NCI-H1436 treated with DMSO at 0.1 percent for 48 hours (cell line): ENCODE measurements at places on chromosomes 16 and 17.

DNA sequence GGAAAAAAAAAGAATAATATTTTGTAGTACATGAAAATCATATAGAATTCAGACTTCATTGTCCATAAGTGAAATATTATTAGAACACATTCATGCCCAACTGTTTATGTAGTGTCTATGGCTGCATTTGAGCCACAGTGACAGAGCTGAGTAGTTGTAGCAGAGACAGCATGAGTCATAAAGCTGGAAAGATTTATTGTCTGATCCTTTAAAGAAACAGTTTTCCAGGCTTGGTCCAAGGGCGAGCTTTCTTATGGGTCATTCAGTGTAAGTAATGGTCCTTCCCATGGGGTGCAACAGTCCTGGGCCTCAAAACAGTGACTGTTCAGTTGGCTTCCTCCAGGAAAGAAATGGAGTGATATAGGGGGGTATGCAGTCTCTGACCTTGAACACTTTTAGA, 260.2 kb downstream of the HS3ST4 start:
- DNase-seq: no peak

DNA sequence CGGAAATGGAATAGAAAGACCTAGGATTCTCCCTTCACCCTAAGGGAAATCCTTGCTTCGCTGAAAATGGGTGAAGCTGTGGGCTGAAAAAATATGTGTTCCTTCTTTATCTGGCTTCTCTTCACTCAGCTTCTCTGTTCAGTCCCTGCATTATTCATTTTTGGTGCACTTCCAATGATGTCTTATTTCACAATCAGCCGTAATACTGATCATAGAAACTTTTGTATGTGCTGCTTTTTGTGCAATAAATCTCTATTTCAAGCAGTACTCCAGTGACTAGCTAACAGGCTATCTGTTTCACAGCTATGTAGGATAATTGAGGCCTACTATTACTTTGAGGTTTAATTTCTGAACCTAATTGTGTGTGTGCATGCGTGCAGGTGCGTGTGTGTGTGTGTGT, 144.6 kb downstream of the FOXL1 start:
- no peak for DNase-seq

DNA sequence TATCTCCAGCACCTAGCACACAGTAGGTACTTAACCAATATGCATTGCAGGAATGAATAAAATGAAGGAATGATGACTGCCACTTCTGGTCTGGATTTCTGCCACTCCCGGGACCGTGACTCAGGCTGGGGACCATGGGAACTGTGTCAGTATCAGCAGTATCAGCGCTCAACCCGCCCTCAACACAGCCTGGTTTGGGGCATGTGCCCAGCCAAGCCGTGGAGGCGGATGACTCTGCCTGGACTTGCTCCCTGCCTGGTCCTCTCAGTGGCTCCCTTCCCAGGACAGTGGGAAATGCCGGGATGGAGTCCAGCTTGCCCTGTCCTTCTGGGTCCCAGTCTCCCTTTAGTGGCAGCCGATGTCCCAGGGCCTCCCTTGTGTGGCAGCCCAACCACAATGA, 55.1 kb downstream of the SRCIN1 start:
- no peak for DNase-seq

GRCh38 chr17:75288770-75289114, 491 bp downstream of the SLC25A19 start:
- no peak for DNase-seq

- DNase-seq: no peak
Observed at GRCh38 chr16:1998852-1999801, 9.4 kb downstream of the SYNGR3 start.

GRCh38 chr16:50878536-50878935, 136.7 kb downstream of the CYLD start:
- no peak for DNase-seq

DNA sequence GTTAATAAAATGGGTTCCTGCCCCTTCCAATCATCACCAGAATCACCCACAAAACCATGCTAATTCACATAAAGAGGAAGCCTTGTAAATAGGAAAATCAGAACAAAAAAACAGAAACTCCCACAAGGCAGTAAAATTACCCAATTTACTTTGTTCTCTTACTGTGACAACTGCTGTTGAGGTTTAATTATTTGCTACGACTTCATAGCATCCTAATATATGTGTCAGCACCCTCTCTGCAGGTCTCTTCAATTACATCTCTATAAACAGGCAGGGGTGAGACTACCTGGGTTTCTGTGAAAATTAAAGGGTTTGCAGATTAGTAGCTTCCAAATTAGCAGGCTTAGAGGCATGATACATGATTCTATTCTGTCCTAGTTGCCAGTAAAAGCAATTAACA, 2.7 kb downstream of the WDR59 start:
- DNase-seq: no peak

GRCh38 chr16:85372627-85373372, 240.3 kb upstream of the GSE1 start:
- DNase-seq: no peak

DNA sequence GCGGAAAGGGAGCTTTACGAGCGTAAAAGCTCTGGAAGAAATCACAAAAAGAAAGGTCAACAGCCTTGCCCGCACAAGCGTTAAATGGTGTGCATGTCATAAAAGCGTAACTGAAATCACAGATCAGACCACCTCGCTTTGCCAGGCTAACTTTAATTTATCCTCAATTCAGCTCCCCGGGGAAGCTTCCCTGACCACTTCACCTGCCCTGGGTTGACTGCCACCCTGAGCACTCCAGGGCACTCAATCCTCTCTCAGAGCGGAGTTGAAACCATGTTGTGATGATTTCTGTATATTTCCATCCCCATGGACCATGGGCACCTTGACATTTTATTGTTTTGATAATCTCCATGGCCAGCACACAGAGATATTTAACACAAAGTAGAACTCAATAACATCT, 16.1 kb upstream of the NAGS start:
- DNase-seq: no peak

- peak; percentile 28 for DNase-seq
Observed at GRCh38 chr17:7308625-7309433, 1.4 kb downstream of the EIF5A start.

DNA sequence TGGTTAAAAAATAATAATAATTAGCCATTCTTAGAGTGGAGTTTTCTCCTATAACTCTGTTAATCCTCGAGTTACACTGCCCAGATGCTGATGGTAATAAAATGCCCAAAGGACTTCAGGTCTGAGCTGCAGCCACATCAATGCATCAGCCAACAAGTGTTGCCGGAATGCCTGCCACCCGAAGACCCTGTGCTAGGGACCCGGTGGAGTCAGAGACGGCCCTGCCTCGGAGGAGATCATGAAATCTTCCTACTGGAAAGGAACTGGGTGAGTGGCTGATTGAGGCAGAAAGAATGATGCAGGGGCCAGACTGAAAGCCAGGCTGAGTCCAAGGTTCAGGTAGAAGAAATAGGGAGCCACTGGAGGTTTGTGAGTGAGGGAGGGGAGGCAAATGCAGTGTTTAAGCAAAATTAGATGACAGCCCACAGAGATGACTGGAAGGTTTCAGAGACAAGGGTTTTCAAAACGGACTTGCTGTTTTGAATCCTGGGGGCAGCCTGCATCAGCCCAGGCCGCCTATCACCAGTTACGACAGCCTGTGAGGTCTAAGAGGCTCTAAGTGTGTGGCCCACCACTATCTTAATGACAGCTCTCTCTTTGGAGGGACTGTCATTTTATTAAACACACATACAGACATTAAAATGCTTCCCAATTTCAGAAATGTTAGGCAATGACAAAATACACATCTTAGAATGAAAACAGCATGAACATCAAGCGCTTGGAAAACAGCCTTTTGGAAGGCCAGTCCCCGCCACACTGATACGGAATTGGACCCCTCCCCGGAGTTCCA, 100.0 kb downstream of the ZNF423 start:
- no peak for DNase-seq

GRCh38 chr17:4214157-4214556, 49.6 kb downstream of the ANKFY1 start:
- no peak for DNase-seq

DNA sequence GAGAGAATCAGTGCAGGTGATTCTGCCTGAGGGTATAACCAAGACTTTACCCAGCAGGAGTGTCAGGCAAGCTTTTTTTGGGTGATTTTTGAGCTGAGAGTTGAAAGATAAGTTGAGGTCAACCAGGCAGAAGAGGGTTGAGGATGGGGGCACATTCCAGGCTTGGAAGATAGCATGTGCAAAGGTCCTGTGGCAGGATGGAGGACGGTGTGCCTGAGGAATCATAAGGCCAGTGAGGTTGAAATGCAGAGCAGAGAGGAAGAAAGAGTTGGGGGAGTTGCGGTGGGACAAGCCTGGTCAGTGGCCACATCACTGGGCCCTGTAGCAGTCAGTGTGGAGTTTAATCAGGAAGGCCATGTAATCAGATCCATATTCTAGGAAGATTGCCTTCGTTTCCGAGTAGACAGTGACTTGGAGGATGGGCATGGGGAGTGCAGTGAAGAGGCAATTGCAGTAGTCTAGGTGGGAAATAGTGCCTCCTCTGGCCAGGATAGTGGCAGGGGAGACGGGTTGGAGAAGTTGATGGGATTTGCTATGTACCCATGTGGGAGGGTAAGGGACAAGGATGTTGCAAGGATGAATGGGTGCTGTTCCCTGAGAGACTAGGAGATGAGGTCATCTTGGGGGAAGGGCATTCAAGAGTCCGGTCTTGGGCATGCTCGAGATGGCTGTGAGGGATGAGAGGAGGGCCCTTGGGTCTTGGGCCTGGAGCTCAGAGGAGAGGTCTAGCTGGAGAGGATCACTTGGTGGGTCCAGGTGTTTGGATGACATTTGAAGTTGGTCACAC, 3.9 kb downstream of the PLEKHG4 start:
- no peak for DNase-seq

- no peak for DNase-seq
Observed at GRCh38 chr16:75064403-75065148, 52.0 kb downstream of the LDHD start.

DNA sequence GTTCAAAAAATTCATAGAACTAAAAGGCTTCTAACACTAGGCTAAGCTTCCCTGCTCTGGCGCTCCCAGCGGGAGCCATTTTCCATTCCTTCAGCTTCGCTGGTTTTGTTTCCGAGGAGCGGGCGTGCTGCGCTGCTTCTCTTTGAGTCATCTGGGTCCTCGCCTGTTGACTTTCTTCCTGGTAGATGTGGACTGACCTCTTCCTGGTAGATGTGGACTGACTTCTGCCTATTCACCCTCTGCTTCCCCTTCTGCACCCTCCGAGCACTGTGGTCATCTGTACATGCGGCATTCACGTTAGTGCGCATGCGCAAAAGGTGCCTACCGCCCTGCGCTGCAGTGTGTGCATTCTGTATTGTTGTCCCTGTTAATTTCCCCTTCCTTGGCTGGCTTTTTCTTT, 40.8 kb upstream of the SEC14L1 start:
- DNase-seq: no peak

- no peak for DNase-seq
Observed at GRCh38 chr17:53100126-53100525, 722.6 kb upstream of the KIF2B start.
